ENCODE measurements at places on chromosomes 6 and 20.

GRCh38 chr6:23021487-23021886, 452.1 kb downstream of the HDGFL1 start:
- DNase-seq, result no peak

DNA sequence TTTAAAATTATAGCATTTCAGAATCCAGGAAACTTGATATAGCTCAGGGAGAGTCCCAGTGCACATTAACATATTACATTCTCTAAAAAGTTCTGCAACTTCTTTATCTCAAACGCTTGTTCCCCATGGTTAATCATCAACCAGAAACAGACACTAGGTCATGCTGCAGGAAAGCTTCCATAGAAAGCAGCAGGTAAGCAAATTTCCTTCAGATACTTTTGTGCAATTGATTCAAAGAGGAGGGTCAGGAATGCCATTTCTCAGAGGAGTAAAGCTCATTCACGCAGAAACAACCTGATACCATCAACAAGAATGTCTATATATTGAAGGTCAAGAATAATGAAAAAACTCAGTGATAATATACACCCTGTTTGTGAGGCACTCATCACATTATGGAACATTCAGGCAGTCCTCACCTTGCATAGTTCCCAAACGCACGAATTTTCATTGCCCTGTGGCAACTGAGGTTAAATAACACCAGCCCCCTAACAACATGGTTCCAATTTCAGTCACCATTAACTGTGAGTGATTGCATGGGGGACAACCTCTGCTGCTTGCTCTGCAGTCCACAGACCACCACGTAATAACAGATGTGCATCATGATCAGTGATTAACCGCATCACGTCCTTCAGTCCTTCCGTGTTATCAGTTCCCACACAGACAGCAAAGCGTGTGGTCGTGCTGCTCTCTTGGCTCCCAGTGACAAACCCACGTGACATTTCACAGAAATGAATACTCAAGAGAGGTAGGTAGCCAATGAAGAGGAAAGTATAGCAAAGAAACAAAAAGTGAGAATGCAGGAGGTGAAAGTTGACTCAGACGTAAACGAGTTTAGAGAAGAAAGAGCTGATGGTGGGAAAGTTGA, 95.7 kb downstream of the LY86 start:
- DNase-seq, result no peak

DNA sequence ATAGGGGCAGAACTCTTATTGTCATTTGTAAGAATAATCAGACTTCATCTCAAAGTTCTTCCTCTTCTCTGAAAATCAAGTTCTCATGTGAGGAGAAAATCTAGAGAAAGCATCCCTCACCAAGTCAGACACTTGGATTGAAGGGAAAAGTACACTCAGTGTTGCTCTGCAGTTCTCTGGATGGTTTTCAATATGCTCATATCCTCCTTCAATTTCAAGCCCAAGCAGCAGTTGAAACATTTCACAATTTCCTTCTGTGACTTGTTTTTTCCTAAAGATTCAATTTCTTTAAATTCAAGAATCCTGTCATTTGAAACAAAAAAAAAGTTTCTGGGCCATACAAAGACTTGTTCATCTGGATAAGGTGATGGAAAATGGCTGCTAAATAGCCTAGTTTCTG, 140.2 kb upstream of the AHI1 start:
- DNase-seq, result no peak

DNA sequence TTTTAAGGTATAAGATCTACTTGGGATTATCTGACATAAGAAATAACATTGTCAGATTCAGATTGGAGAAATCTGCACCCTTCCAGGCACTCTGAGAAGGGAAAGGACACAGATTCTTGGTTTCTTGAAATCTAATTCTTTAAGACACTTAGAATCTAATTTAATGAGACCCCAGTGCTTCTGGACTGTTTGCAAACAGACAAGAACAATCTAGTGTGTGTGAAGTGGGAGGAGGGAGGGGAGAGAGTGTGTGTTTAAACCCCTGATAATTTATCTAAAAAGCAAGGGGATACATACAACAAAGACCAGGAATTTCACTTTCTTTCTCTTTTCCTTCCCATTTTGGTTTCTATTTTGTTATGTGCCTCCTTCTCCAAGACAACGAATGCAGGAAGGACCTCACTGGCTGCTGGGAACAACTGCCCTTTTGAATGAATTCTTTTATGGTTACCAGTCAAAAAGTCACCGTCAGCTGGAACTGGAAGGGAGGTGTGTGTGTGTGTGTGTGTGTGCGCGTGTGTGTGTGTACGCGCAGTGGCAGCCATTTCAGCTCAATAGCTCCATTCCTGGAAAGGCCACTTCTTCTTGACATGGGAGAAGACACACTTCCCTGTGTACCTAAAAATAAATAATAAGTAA, 129.4 kb downstream of the BCAS1 start:
- DNase-seq, result no peak

DNA sequence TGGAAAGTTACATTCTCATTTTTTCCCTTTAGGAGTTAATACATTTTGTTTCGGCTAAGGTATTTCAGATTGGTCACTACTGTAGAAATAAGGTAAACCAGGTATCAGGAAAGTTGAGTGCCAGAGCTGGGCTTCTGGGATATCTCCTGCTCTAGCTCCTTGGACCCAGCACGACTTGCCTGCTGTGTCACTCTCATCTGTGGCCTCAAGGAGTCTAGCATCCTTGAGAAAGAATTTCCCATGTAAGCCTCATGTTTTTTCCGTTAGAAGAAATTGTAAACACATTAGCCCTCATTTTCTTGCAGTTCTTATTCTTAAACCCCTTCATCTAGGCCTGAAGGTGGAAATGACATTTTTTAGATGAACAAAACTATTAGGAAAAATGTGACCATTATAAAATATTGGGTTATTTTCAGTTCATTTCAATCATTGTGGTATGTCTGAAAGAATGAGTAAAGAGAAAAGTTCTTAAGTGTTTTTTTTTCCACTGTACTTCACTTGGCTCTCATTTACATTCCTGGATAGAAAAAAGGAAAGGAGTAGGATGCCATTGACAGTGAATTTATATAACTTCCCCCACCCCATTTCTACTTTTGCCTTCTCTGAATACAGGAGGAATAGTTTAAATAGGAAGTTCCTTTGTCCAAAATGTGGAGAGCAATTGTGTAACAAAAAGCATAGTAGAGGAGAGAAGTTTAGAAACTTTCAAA, 46.7 kb downstream of the CD2AP start:
- DNase-seq, result no peak

GRCh38 chr6:42727627-42728026, 5.2 kb upstream of the PRPH2 start:
- no peak for DNase-seq

DNA sequence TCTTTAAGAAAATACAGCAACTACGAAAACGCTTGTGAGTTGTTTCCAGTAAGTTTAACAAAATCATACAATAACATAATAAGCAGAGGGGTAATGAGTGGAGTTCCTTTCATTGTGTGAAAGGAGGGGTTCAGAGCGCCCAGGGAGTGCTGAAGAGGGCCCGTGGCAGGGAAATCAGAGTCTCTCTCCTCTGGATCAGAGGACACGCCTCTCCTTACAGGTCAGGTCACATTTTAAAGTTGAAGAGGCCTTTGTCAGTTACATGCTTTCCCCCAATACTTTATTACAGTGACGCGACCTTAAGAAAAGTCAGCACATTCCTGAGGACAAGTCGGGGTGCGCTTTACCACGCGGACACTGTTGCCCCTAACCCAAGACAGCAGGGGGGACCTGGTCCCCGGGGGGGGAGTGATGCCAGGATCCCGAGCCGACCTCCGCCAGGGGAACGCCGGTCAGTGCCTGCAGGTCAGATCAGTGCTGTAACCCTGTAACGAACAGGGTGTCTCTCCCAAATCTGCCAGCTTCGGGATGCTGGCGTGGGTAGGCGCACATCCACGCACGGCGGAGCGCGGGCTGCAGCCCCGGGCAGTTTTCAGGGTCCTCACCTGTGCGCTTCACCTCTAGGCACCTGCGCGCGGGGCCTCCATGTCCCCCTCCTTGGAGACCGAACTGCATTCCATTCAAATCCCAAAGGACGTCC, 848 bp downstream of the DACT2 start:
- DNase-seq, result no peak

GRCh38 chr6:37060195-37060559, 54.7 kb downstream of the FGD2 start:
- no peak for DNase-seq

DNA sequence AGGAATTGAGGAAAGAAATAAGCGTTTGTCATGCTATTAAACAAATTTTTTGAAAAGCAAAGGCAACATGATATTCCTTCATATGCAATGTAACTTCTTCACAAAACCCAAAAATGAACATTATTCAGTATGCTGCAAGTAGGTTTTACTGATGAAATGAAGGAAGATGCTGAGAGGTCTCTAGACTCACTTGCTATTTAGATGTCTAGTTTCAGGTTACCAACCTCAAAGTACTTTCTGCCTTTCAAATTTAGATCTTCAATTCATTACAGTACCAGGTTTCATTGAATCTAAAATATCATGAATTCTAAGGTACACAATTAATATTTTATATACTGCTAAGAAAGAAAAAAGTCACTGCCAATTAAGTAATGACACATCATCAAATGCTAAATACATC, 39.9 kb downstream of the MYO6 start:
- no peak for DNase-seq

DNA sequence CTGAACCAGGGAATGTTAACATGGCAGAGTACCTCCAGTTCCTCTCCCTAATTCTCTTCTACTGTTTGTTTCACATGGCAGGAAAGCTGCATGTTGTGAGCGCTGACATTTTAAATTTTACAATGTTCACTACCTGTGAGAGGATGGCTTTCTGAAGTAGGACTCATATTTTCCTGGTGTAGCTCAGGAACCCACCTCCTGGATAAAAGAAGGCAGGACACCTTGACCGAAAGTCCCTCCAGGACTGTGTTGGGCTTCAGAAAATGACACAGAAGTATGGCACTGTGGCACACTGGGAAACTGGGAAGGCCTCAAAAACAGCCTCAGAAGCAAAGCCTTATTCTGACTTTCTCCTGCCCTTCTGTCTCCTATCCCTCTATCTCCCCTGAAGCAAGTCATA, 33.3 kb downstream of the PTPRK start:
- DNase-seq, result peak; percentile 44

DNA sequence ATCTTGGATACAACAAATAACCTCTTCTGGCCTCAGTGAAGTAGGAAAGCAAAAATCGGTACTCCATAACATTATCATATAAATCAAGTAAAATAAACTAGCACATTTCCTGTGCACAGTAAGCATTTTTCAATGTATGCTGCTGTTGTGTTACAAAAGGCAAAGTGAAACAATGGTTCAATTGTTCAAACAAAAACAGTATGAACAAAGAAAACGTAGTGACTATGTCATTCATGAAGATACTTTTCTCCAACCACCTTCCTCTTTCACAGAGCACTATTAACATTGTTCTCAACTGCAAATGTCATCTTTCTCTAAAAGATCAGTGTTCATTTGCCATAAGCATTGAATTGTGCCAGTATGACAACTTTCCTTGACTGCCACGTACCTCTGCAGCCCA, 318.6 kb upstream of the PRDM1 start:
- DNase-seq, result no peak

DNA sequence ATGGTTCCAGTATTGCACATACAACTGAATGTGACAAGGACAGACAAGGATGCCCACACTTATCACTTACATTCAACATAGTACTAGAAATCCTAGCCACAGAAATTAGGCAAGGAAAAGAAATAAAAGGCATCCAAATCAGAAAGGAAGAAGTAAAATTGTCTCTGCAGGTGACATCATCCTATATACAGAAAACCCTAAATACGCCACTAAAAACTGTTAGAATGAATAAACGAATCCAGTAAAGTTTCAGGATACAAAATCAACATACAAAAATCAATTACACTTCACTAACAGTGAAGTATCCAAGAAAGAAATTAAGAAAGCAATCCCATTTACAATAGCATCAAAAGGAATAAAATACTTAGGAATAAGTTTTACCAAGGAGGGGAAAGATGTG, 66.1 kb downstream of the FAM217A start:
- DNase-seq, result no peak

GRCh38 chr6:156662025-156662445, 115.1 kb upstream of the ARID1B start:
- DNase-seq, result peak; percentile 39

DNA sequence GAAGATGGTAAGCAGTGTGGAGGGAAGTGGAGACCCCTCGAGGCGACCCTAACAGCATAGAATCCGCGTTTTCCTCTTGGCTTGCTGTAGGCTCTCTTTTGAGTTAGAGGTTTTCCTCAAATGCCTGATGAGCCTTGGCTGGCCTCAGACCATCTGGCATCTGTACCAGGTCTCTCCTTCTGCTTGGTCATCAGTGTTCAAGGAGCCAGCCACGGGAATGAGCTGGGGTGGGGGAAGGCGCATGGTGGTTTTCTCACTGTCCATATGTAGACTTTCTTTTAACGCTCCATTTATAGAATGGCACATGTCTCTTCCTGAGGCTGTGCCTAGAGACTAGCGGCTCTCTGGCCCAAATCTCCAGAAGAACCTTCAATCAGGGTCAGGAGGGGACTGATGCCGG, 8.1 kb upstream of the GUCA1A start:
- DNase-seq, result no peak

DNA sequence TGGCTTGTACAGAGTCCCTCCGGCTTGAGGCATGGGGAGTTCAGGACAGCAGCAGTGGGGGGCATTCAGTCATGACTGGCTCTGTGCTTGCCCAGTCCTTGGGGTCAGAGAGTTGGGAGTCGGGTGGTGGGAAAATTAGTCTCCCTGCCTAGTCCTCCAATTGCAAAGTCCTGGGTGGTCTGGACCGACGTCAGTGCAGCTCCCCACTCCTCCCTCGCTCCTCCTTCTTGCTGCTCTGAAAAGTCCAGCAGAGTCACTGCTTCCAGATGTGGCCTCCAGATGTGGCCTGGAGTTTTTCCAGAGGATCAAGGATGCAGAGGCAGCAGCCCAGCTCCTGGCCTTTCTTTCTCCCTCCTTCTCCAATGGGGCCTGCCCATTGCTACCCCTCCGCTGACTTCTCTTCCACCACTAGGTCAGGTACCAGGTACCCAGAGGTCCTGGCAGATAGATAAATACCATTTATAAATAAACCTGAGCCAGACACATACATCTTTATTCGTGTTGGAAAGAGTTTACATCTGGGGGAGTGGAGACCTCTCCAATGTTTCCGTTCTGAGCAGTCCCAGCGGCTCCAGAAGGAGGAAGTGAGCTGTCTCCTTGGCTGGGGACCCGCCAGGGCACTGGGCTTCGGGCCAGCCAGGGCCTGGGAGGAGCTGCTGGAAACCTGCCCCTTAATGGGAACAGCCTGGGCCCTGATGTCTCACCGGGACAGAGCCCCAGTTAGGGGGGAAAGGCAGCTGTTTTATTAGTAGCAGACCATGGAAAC, 49.0 kb upstream of the RNF24 start:
- DNase-seq, result no peak

DNA sequence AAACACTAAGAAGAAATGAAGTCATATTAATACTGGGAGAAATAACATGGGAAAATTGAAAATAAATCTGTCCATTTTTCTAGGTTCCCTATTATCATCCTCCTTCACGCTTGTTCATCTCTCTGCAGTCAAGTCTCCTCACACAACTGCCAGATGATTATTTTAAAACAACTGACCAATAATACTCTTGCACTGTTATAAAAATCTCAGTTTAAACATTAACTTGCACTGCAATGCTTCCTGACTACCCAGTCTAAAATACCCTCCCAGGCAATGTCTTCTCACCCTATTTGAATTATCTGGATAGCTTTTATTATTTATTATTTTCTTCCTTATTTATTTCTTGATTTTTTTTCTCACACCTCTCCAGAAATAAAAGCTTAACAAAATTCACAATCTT, 5.7 kb downstream of the EYS start:
- DNase-seq, result no peak

GRCh38 chr6:115618256-115618655, 442.4 kb downstream of the FRK start:
- no peak for DNase-seq

GRCh38 chr6:12769556-12770256, 53.1 kb downstream of the PHACTR1 start:
- DNase-seq, result no peak

Measured in HEK293T (cell line).